ENCODE measurements at places on chromosomes 5 and 9. TPM values are rescaled to one million over a fixed set of nuclear protein-coding genes. Genes with fewer than 3 reads are reported as not detected.
A peak's percentile ranks its signal among the peaks of the same experiment; 100 is the strongest.

ARHGEF39 gene
- 12.6 TPM for total RNA-seq

AIF1L gene
- 14.2 TPM for total RNA-seq

PCDHGA12 gene
- total RNA-seq: 1.7 TPM

PLCXD3 gene
- total RNA-seq: 19.3 TPM

TMC1 gene
- not detected for total RNA-seq

SLC25A2 gene
- not detected for total RNA-seq

LIX1 gene
- 68.1 TPM for total RNA-seq

FOXD4 gene
- total RNA-seq: 1.5 TPM

TAF11L13 gene
- total RNA-seq: not detected

GMCL2 gene
- not detected for total RNA-seq

GRCh38 chr5:71893451-71893850 lies 174.4 kb downstream of the CARTPT start:
- DNase-seq: no peak

- DNase-seq: no peak
These were observed 136.0 kb downstream of the GDNF start for GRCh38 chr5:37703841-37704241.

GRCh38 chr5:60649288-60649917 lies 50.6 kb downstream of the DEPDC1B start:
- peak; percentile 54 for DNase-seq

DNA sequence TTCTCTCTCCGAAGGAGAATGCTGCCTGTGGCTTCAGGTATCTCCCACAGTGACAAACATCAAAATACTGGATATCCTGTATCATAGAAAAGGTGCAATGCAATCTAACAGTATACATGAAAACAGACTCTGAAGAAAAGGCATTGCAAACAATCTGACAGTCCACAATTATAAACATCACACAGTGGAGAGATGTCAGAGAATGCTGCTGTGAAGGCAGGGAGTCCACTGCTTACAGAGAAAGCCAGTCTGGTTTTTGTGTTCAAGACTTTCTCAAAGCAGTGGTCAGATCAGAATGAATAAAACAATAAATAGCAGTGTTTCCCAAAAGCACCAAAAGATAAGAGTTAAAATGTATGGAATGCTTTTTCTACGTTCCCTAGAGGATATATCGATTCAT lies 28.7 kb downstream of the TTC23L start:
- DNase-seq: no peak

GRCh38 chr9:91421971-91422757 lies 1.5 kb downstream of the NFIL3 start:
- peak; percentile 53 for DNase-seq

GRCh38 chr9:96646081-96646991 lies 8.8 kb downstream of the PRXL2C start:
- DNase-seq: peak; percentile 53

DNA sequence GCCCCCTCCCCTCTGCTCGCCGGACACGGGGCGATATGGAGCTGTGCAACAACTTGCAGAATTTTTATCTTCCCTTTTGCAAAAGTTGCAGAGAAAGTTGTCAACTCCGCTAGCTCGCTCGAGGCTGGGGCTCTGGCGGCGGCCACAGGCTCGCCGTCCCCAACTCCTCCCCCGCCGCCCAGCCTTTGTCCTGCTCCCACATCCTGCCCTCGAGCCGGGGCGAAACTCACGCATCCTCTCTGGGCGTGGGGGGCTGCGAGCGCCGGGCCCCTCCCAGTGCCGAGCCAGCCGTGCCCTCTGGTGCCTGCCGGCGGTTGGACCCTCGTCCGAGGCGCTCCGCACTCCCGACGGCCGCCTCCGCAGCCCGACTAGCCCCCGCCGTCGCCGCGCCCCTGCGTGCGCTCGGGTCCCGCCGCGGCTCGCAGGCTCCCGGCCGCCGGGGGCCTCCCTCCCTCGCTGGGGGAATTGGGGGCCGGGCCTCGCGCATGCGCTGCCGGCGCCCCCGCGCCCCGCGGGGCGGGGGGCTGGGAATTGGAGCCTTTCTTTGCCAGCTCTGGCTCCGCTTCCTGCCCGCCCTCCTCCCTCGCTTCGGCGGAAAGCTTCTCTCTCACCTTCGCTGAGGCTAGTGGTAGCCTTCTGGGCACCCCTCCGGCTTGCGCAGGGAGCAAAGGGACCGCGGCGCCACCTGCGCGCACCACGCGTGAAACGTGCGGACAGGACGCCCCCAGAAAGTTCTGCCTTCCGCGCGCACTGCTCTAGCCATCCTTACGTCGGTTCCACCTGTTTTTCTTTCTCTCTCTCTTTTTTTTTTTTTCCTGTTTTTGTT lies at the start of gene CCNJL:
CCNJL (minus strand) TSS at position 431 of the 826 bp plus-strand sequence. CDS start 641 bp downstream, outside the sequence.
- DNase-seq: peak; percentile 86

DNA sequence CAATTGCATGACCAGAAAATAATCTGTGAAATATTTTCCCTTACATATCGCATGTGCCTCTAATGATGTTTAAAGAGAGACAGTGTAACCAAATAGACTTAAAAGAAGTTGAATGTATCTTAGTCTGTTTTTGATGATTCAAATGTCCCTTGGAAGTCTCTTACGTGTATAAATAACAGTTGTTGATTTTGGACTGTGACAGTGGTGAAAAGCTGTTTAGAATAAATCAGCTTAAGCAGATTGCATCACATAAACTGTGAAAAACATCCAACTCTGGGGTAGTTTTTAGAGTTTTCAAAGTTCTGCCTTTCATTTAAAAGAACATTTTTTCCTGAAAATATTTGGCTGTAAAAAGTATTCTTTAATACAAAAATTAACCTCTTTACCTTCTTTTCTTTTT lies 301.1 kb downstream of the PRR16 start:
- no peak for DNase-seq

DNA sequence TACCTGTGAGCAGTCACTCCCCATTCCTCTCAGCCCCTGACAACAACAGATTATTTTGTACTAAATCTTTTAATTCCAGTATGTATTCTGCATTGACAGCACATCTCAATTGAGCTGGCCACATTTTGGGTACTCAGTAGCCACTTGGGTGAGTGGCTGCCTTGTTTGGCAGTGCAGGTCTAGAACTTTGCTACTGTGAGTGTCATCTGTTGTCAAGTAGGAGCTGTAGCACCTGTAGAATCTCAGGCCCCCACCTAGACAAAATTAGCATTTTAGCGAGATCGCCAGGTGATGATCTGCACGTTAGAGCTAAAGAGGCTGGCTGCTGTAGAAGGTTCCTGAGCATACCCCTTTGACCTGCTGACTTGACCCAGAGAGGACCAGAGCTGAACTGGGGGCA lies 44.4 kb upstream of the CPEB4 start:
- no peak for DNase-seq

GRCh38 chr9:19471737-19472648 lies 63.2 kb downstream of the ACER2 start:
- peak; percentile 76 for DNase-seq

GRCh38 chr9:76927540-76928240 lies 21.8 kb upstream of the PRUNE2 start:
- DNase-seq: no peak

GRCh38 chr9:120937127-120937526 lies 10.5 kb upstream of the TRAF1 start:
- DNase-seq: no peak
